ENCODE measurements at places on chromosomes 7 and 10.

GRCh38 chr7:86814661-86815379, 171.1 kb downstream of the GRM3 start:
- DNase-seq: peak; percentile 79

GRCh38 chr10:70576803-70577517, 25.6 kb downstream of the PRF1 start:
- DNase-seq: no peak

GRCh38 chr7:102185796-102186195, 100.9 kb upstream of the SH2B2 start:
- DNase-seq: no peak

- no peak for DNase-seq
Measured at GRCh38 chr10:60827791-60828488, 49.7 kb downstream of the CDK1 start.

DNA sequence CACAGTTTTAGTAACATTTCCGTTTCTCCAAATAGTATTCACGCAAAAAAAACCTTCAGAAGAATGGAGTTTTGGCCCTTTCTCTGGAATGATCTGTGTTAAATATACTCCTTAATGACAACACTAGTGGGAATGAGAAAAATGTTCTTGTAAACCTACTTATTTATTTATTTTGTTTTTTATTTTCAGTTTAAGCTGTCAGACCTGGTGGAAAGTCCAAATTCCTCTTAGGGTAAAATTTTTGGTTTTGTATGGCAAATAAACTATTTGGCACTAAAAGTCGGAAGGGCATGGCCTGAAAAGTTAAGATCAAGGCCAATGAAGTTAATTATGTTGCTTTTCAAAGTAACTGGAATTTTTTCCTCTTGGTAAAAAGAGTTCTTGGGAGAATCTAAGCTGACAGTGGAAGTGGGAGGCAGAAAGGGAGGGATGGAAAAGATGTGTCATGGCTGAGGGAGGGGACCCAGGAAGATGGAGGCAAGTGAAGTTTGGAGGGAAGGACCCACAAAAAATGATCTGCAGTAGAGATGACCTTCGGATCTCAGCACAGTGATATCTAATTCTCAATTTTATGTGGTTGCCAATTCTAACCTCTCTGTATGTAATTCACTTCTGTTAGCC, 33.5 kb upstream of the VPS41 start:
- no peak for DNase-seq

DNA sequence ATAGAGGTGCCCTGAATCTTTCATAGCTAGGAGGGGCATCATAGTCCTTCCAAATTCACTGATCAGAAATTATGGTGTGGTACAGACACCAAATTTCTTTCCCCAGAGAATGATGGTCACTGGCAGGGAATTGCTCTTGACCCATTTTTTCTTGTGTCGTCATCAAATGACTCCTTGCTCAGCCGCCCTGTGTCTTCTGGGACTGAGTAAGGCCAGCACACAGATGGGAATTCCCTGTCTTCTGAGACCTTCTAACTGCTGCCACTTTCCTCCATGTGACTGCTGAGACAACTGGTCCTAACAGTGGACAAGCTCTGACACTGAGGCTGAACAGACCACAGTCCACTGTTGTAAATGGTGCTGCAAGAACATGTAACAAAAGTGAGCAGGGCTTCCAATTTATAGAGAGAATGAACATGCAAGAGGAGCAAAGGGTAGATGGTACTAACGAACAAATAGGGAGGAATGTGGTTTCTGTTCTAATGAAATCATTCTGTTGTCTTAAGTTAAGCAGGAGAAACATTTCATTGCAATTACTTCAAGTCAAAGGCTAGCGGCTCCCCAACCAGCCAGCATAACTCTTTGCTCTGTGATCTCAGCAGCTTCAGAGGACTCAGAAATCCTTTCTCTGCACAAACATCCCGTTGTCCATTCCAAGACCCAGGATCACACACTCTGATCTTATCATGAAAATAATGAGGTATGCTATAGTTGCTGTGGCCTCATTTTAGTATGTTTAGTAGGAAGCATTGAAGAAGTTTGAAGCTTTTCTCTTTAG, 235.9 kb upstream of the PRSS1 start:
- DNase-seq: no peak

DNA sequence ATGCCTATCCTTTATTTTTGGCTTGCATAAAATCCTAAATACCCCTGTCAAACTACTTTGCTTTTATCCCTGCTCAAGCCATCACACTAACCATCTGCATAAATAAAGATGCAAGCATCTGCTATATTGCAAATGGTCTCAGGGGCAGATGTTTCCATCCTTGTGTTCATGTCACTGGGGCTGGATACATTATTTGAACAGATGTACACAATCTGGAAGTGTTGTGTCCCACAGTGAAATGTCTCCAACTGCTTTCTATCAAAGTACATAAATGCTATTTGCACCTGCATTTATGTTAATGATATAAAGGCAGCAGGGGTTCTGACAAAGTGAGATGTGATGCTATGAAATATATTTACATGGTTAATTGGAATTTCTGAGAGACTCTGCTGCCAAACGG, 163.1 kb downstream of the ZNF438 start:
- DNase-seq: no peak

DNA sequence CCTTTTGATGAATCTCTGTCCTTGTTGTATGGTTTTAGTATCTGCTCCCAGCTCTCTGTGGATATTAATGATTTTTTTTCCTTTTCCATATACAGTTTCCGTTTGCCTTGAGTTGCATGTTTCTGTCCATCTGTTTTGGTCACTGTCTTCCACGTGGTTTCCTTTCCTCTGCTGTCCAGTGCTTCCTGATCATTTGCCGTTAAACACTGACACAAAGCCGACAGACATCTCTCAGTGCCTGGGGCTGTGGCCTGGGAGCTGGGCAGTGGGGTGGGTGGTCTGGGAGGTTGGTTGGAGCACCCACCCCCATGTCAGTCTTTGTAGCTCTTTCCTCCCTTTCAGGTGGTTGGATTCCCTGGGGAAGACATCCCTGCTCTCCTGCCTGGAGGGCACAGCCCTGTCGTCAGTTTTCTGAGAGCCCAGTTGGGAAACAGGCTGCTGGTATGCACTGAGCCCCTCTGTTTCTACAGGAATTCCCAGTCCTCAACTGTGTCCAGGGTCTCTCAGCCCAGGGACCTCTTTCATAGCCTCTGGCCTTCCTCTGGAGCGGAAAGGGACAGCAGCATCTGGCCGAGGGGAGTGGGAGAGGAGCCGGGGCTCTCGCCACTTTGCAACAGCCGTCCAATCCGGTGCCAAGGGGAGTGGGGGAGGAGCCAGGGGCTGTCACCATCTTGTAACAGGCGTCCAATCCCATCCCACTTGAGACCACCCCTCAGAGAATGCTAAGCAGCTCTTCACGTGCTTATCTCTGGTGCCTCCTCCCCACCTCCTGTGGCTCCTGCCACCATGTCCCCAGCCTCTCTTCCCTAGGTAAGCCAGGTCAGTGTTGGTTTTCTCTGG, 26.7 kb upstream of the MKI67 start:
- DNase-seq: no peak

- DNase-seq: no peak
Measured at GRCh38 chr10:102683736-102684135, 30.5 kb downstream of the ARL3 start.

GRCh38 chr7:16210171-16210570, 211.2 kb downstream of the CRPPA start:
- DNase-seq: no peak

DNA sequence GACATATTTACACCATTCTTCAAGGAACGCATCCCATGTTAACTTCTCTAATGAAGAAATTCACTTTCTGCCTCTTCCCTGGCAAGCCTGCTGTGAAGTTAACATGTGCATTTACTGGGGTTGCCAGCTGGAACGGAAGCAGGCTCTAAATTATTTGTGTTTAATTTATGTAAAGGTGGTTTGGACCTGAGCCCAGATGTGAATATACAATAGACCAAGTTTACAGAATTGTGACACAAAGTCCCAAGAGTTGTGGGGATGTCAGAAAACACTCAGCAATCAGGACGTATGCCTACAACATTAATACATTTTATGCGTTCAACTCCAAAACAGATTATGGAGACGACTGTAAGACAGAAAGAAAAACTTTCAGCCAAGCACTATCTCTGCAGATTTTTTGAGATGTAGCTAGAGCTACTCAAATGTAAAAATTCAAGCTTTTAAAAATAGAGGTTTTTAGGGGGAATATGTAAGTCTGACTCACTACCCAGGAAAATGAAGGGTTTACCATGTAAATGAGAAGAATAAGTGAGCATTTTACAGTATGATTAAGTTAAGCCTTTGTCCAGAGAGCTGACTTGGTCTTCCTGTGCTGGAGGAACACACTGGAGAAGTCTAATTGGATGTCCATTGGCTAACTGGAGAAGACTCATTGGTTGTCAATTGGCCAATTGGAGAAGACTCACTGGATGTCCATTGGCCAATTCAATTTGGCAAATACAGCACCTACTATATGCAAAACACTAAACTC, 19.5 kb downstream of the NRP1 start:
- no peak for DNase-seq

DNA sequence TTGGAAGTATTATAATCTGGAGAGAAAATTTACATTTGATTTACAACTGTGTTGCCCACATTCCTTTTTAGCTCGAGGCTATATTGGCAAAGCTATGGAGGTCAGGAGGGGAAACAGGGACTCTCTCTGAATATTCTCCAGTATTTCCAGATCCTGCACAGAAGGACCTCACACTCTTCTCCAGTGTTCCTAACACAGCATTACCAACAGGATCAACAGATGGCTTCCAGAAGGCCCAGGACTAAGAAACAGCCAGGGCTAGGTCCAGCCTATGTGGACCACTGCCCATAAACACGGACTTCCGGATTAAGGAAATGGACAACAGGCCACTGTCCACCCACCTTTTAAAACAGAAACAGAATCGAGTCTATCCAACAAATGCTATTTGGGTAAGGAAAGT, 65.3 kb downstream of the CHCHD3 start:
- no peak for DNase-seq

DNA sequence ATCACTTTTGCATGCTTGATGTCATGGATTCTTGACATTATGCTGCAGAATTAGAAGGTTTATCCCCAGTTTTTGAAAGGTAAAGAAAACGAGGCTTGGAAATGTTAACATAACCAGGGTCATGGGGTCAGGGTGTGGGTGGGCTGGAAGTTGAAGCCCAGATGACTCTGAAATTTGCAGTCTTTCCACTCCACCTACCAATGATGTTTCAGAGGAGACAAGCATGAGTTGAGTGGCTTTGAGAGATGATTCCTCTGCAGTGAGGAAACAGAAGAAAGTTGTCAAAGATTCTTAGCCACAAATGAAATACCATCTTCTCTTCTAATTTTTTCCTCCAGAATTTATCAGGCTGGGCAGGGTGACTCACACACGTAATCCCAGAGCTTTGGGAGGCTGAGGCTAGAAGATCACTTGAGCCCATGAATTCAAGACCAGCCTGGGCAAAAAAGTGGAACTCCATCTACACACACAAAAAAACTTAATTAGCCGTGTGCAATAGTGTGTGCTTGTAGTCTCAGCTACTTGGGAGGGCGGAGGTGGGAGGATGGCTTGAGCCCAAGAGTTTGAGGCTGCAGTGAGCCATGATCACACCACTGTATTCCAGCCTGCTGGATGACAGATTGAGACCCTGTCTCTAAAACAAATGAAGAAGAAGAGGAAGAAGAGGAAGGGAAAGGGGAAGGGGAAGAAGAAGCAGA, 239.1 kb upstream of the AUTS2 start:
- no peak for DNase-seq

DNA sequence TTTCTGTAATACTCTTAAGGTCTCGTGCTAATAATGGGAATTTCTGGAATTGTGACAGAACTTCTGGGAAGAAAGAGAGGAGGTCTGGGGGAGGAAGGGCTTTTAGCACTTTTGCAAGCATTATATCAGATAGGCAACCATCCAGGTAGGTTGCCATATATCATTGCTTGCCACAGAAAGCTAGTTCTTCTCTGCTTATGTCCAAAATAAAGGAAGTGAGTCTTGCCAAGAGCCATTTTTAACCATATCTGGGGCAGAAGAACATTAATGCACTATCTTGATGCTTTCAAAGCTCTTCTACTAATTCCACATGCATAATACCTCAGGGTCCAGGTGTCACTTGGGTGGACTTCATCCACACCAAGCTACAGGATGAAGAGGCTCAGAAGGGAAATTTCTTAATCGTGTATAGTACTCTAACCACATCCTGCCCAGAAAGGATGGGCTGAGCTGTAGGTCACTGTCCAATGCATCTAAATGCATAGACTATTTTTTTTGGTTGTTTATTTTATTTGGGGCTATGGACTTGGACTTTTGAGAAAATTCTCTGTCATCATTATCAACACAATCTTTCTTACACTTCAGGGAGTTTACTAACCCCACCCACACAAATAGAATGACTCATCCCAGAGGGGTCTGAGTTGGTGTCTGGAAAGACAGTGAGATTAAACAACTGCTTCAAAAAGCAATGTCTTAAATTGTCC, 68.9 kb upstream of the ADO start:
- no peak for DNase-seq

DNA sequence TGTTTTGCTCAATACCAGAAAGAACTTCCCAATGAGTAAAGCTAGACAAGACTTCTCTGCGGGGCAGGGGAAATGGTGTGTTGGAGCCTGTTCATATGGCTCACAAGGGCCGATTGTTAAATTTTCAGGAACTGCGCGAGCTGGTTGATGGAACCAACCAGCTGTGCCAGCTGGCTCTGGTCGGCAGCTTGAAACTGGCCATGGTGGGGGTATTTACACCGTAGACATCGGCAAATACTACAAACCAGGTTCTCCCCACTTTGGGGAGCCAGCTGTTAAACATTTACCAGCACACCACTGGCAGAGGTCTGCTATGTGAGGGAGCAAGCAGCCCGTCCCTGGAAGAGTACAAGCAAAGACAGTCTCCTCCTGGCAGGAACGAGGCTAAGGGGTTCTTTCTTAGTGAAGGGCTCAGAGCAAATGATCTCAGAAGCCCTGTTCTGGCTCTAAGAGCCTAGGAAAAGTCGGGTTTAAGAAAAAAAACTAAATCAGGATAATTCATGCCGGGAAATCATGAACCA, 8.8 kb upstream of the ZMIZ1 start:
- DNase-seq: no peak

GRCh38 chr7:118615-119391, 73.6 kb upstream of the FAM20C start:
- no peak for DNase-seq

- no peak for DNase-seq
Measured at GRCh38 chr10:44258019-44258418, 126.9 kb downstream of the CXCL12 start.

DNA sequence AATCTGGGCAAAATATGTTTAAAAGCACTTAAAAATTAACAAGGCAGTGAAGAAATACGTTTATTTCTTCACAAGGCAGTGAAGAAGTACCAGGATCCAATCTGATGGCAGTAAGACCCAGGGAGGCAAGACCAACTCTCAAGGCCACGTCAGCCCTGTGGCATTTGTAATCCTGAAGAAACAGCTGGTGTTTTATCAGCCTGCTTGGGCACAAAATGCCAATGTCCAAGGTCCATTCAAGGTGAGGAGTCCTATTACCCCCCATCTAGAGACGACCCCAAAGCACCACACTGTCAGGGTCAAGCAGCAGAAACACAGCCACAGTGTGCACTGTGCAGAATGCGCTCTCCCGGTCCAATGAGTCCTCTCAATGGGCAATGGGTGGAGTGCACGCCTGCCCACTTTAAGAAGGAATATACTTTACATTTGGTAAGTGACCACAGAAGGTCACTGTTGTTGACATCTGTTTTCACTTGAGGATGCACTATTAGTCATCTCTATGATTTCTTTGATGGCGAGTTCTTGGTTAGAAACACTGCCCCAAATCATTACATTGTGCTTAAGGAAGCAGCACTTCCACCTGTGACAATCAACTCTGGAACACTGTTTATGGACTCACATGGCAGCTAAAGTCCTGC, 12.8 kb downstream of the CPXM2 start:
- no peak for DNase-seq

GRCh38 chr7:90817846-90818245, 221.7 kb downstream of the CDK14 start:
- no peak for DNase-seq

Measured in NCI-H1092 treated with DMSO at 0.1 percent for 48 hours (cell line).